ENCODE measurements at places on chromosomes 2 and 18.

GRCh38 chr2:134572314-134573084 lies 146.3 kb downstream of the TMEM163 start:
- H3K4me1 ChIP-seq: peaks cover 12% of the 10 kb centered on the region
- no peak overlapping the region for H3K4me3 ChIP-seq
- no peaks in the 10 kb centered on the region for H3K36me3 ChIP-seq
- no peak overlapping the region for H3K27ac ChIP-seq
- no peak for DNase-seq

GRCh38 chr2:206984206-206984605 lies 44.9 kb downstream of the CPO start:
- H3K4me3 ChIP-seq: no peak overlapping the region
- peaks cover 5% of the 10 kb centered on the region for H3K27me3 ChIP-seq
- H3K36me3 ChIP-seq: no peaks in the 10 kb centered on the region
- peaks cover 6% of the 10 kb centered on the region for H3K4me1 ChIP-seq
- no peak overlapping the region for H3K27ac ChIP-seq

- H3K27ac ChIP-seq: peak overlapping the region; percentile 50
- H3K27me3 ChIP-seq: no peaks in the 10 kb centered on the region
- H3K4me3 ChIP-seq: no peak overlapping the region
- peaks cover 11% of the 10 kb centered on the region for H3K4me1 ChIP-seq
Measured at GRCh38 chr2:226794751-226795171, 4.9 kb downstream of the IRS1 start.

DNA sequence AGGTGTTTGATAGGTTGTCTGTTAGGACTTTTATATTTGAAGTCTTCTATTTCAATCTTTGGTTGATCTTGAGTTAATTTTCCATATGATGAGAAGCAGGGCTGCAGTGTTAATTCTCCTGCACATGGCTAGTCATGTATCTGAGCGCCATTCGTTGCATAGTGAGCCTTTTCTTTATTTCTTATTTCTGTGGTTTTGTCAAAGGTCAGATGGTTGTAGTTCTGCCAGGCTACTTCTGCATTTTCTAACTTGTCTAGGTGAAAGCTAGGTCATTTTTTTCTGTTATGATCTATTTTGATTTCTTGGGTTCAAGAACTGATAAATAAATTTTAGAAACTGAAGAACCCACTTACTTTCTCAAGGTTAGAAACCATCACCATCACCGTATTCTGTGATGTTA lies 56.7 kb downstream of the CCDC74A start:
- DNase-seq: no peak
- peaks cover 37% of the 10 kb centered on the region for H3K27me3 ChIP-seq
- H3K4me3 ChIP-seq: no peak overlapping the region

Data from memory B cell (primary cell).